ENCODE measurements at places on chromosomes 5 and 9.
A peak's percentile ranks its signal among the peaks of the same experiment; 100 is the strongest.

- peak; percentile 22 for DNase-seq
Observed at GRCh38 chr5:175696139-175696854, 38.4 kb downstream of the HRH2 start.

- no peak for DNase-seq
Observed at GRCh38 chr9:113502427-113503034, 39.0 kb downstream of the RGS3 start.

- DNase-seq, result no peak
Observed at GRCh38 chr9:133684121-133684935, 48.2 kb downstream of the DBH start.

- no peak for DNase-seq
Observed at GRCh38 chr9:2151171-2151570, 136.0 kb downstream of the SMARCA2 start.

GRCh38 chr9:130172858-130173665 lies 858 bp downstream of the NCS1 start:
- no peak for DNase-seq

- DNase-seq, result no peak
Observed at GRCh38 chr5:30539004-30539634, 654.4 kb upstream of the CDH6 start.

GRCh38 chr5:52767217-52767743 lies 20.4 kb upstream of the ITGA1 start:
- DNase-seq, result no peak

DNA sequence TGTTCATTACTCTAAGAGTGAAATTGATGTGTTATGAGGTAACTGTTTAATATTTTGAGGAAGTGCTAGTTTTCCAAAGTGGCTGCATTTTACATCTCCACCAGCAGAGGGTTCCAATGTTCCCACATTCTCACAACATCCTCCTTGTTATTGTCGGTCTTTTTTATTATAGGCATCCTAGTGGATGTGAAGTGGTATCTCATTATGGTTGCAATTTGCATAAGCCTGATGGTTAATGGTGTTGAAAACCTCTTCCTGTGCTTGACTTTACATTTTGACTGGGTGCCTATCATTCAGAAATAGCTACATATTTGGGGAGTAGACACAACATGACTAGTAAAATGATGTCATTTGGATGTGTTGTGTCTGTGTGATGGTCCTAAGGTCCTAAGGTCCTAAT lies 143.6 kb downstream of the MRPS30 start:
- DNase-seq, result peak; percentile 21

DNA sequence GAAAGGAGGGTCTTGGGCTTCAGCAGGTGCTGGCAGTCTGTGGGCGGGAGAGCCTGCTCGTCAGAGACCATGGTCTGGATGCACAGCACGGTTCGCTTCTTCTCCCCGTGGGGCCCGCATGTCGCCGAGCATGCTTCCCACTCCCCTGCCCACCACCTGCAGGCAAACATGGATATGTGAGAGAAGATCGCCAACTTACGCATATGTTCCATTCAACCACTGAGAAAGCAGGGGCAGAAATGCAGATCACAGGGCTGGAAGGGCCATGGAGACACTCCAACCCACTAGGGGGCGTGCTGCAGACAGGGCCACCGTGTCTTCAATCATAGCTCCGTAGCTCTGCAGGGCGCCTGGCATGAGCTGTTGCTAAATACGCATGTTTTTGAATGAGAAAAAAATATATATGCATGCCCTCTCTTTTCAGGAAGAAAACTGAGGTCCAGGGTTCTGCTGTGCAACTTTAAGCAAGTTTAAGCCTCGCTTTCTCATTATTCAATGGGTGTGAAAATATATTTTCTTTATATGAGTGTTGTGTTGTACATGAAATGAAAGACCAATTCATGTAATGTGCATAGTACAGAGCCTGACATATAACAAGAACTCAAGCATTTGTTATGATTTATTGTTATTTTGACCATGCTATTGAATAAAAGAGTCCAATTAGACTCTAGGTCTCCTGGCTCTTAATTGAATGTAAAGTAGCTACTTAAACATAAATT lies 148.0 kb downstream of the TARS1 start:
- DNase-seq, result peak; percentile 30

DNA sequence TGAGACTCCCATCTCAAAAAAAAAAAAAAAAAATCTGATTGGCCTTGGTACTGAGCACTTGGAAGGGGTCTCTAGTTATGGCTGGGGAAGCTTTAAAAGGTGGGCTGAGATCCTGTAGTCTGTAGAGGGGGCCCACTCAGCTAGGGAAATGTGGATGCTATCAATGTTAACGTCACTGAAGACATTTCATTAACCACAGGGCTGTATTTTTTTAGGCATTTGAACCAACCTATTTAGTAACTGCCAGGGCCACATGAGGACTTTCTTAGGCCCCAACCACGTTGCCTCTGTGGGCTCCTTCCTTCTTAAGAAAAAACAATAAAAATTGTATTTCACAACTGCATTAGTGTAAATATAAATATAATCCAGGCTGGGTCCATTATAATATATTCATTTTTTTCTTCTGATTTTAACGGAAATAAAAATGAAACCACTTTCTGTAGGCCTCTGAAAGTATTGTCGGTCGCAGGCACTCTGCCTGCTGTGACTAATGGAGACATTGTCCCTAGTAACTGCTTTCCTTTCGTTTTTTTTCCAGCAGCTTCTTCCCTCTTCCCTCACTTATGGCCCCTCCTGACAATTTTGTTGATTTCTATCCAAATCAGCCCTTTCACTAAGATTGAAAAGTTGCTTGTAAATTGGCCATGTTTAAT lies 71.6 kb downstream of the GCNT1 start:
- DNase-seq, result no peak

DNA sequence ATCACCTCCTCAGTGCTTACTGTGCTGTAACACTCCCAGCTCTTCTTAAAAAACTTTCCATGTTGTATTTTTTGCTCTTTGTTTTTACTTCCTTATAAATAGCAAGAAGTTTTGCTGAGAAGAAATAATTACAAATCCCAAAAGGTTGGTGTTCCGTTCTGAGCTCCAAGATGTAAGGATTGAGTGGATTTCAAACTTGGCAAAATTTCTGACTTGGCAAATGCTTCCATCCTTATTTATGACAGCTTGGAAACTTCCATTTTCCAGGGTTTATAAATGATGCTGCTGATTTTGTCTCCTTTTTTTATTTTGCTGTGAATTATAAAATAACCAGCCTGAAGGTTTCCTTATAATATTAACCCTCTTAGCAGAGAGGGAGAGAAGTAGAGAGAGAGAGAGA lies 151.9 kb downstream of the NTRK2 start:
- no peak for DNase-seq
